ENCODE measurements at places on chromosomes 3 and 15.
A peak's percentile ranks its signal among the peaks of the same experiment; 100 is the strongest.

DNA sequence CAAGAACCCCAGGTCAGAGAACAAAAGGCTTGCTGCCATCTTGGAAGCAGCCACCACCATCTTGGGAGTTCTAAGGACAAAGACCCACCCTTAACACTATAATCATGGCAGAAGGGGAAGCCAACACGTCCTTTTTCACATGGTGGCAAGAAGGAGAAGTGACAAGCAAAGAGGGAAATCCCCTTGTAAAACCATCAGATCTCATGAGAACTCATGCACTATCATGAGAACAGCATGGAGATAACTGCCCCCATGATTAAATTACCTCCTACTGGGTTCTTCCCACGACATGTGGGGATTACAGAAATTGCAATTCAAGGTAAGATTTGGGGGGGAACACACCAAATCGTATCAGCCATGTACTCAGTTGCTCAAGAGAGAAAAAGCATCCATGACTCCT is 21.1 kb upstream of the GBE1 start:
- DNase-seq: no peak

DNA sequence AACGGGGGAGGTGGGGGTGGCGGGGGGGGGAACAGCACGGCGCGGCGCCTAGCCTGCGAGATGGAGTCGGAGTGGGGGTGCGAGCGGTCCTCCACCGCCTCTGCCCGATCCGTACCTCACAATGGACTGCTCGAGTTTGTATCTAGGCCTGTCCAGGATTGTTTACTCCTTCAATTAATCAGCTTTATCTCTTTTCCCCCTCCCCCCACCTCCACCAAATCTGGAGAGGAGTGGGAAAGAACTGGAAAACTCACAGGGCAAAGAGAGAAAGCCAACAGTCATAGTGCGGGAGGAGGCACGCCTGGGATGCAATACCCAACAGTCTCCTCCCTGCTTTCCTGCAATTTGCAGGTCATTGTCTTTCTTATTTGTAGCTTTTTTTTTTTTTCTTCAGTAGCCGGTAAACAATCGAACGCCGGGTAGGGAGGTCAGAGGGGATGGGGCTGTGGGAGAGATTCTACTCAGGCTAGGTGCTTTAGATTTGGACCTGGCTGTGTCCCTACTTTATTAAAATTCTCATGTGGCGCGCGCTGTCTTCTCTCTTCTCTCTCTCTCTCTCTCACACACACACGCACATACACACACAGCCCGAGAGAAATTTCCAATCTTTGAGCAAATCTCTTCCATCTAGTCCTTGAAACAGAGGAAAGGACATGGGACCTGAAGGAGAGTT is 6.9 kb upstream of the MEIS2 start:
- DNase-seq: no peak

GRCh38 chr3:16761571-16761970 is 123.2 kb upstream of the PLCL2 start:
- no peak for DNase-seq

GRCh38 chr3:127234778-127235177 is 41.8 kb downstream of the PRR23E start:
- DNase-seq: no peak

DNA sequence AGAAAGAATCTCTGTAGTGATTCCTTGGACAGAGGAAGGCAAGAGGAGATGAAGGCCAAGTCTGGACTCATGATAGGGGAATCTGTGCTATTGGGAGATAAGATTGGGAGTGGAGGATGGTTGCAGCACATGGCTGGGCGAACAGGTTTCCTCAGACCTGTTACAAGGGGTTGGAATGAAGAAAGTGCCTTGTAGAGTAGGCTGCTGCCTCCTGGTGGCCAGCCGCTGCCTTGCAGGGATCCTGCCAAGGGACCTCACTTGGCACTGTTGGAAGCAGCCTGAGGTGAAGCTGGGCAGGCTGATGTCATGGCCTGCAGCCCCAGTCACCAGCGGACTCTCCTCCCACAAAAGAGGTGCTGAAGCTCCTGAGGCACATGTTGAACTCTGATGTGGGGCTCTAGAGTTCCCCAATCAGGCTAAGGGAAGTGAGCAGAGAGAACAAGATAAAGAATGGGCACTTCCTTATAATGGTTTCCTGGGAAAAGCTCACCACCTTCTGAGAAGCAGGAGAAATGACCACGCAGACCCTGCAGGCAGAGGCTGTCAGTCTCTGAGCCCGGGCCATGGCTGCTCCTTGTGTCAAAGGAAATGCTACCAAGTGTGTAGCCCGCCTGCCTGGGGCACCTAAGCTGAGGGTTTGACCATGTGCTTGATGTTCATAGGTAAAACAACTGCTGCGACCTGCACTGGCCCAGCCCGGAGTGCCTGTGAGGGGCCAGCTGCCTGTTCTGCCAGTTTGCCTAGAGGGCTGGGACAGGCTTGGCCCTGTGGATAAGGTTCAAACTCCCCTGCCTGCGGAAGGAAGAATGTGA is 1.6 kb upstream of the TEX264 start:
- peak; percentile 57 for DNase-seq

DNA sequence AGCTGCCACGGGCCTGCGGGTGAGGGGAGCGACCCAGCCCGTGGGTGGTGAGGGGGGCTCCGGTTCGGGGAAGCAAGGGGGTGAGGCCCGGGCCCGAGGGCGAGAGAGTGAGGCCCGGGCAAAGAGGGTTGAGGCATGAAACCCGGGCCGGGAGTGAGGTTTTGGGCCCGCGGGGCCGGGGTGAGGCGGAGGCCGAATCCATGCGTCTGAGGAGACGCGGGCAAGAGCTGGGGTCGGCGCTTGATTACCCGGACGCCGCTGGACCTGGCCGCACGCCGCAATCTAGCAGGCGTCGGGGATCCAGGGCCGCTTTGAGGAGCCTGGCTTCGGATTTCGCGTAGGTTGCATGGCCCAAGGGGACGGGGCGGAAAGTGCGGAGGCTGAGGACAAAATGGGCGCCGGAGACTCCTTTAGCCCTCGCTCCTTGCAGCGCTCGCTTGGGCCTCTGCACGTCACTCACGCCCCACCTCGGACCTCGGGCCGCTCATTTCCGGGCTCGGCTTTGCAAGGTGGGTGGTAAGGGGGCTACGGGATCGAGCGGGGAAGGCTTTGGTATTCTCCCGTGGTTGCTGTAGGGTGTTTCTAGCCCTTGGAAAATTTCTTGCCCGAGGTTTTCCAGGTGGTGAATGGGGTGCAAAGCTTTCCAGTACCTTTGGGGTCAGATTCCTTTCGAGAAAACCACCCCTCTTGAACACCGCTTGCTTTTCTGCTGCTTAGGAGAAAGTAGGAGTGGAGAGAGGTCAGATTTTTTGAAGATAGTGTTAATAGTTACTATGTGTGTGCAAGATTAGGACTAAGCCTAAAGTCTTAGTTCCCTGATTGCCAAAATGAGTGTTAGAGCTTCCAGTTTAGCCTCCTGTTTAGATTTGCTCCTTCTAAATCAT is 827 bp downstream of the SLC25A36 start:
- DNase-seq: peak; percentile 44

DNA sequence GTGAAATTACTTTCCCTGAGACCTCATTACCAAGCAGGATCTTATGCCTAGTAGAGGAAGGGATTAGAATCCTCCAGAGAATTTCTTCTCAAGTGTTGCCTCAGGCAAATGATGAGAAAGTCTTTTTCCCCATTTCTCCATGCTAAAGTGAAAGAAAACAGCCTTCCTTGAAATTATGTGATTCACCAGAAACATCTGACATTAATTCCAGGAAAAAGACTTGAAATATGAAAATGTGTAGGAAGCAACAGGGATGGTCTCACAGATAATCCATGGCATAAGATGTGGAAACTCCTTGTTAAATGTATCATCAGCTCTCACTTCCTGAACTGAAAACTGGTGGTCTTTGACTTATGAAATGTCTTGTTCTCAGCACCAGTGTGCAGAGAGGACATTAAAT is 17.9 kb upstream of the ABI3BP start:
- DNase-seq: no peak

DNA sequence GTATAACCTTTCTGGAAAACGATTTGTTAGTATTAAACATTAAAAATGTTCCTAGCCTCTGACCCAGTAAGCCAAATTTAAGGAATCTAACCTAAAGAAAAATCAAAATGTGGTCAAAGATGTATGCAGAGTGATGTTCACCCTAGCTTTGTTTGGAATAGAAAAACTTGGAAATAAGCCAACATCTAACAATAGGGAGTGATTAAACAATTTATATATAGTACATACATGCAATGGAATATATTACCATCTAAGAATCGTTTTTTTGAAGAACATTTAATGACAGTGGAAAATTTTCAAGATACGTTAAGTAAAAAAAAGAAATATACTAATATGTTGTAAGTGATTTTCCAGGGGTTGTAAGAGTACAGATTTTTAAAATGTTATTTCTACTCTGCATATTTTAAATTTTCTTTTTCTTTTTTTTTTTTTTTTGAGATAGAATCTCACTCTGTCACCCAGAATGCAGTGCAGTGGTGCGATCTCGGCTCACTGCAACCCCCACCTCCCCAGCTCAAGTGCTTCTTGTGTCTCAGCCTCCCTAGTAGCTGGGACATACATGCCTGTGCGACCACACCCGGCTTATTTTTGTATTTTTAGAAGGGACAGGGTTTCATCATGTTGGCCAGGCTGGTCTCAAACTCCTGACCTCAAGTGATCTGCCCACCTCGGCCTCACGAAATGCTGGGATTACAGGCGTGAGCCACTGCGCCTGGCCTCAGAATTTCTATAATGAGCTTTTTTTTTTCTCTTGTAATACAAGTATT is 54.9 kb downstream of the ANP32A start:
- no peak for DNase-seq

GRCh38 chr15:99983171-99983885 is 250.1 kb upstream of the LYSMD4 start:
- no peak for DNase-seq

DNA sequence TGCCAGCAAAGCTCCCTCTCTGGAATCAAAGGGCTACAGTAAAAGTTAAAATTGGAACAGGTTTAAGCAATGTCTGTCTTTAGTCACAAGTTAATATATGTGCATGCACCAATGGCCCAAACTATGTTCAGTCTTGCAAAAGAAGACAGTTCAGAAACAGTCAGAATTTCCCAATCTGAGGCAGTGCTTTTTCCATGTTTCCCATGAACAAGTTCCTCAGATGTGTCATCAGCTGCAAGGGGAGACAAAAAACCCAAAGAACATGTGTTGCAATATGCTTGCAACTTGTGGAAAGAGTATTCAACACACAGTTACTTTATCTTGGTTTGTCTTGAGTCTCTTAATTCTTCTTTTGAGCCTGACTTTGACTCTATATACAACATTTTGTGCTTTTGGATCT is 148.4 kb downstream of the USP13 start:
- peak; percentile 6 for DNase-seq

- DNase-seq: no peak
These were observed 804 bp upstream of the BRPF1 start for GRCh38 chr3:9730657-9731205.

DNA sequence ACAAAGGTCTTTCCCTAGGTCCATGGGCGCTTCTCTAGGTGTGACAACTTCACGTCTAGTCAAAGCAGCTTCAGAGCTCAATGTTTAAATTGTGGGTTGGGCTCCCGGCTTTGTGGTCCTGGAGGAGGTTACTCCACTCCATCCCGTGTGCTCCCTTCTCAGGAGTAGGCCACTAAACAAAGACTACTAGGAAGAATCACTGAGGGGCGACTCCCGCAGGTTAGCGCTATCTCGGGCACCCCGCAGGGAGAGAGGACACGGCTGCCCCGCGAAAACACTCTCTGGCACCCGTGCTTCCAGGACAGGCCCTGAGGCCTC is 500 bp downstream of the PARP6 start:
- peak; percentile 46 for DNase-seq

DNA sequence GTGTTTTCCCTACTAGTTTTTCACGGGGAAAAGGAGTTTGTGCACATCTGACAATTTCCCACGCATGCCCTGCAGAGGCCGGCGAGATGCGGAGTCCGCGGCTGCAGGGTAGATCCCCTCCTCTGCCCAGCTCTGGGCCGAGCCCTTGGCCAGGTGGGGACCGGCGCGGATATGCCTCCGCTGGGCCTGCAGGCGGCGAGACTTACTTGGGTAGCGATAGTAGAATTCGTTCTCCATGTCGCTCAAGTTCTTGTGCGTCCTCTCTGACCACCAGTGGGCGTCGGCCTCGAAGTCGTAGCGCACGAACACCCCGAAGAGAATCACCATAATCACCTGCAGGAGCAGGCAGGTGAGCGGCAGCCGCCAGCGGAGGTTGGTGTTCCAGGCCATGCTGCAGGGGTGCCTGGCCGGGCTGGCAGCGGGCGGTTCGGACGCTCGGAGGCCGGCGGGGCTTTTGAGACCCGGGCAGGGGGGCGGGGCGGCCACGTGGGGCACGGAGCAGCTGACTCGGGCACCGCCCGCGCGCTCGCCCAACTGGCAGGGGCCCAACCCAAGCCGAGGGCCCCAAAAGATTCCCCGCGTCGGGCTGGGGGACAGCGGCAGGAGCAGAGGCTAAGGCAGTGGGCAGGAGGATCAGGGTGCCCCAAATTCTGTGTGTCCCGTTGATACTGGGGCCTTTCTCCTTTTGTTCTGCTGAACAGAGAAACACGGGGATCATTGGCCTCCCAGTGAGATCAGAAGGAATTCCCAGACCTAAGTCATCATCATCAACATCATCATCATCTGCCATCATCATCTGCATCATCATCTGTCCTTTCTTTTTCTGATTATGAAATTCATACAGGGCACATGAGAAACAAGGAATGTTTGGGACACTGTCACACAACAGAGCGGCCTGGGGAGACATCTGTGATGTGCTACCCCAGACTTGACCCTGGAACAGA is at the start of gene RHCG:
Gene RHCG (minus strand): TSS at position 429 of the 944 bp plus-strand sequence. CDS start 39 bp downstream, at position 390.
- DNase-seq: no peak

- DNase-seq: peak; percentile 30
These were observed 452.8 kb downstream of the FOXP1 start for GRCh38 chr3:71130471-71131374.

DNA sequence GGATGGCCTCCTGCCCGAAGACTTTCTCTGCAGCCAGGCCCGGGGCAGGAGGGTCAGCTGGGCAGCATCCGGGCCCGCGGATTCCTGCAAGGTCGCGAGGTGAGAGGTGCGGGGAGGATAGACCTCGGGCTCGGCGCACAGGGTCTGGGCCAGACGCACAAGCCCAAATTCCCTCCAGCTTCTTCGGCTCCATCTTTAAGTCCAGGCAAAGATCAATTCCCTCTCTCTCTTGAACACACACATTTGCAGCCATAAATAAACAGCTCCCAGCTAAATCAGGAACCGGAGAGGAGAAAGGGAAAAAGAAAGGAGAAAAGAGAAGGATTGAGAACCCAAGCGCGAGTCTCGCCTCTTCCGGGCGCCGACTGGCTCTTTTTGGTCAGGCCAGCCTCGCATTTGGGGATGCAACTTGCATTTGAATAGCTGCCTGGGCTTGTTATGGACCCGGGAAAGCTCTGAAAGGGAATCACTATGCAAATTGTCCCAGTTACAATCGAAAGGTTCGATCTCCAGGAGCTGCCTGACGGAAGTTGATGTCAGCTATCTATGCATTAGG is 14.5 kb upstream of the ONECUT1 start:
- no peak for DNase-seq

DNA sequence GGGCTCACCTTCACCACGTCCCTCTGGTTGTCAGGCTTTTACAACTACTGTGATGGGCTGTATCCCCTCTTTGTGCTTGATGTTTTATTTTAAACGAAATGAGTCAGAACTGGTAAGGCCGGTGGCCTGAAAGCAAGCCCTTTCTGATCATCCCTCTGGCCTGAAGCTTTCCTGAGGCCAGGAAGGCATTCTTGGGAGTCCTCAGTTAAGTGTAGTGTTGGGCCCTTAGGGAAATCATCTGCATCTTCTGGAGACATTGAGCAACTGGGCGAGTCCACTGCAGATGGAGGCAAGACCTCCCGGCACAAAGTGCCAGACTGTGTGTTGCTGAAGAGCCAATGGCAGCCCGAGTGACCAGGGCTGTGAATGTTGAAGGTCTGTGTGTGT is 33.0 kb upstream of the AMOTL2 start:
- DNase-seq: no peak
